Neural crest cell (in vitro differentiated cells): ENCODE measurements at places on chromosomes 13 and 19.
A peak's percentile ranks its signal among the peaks of the same experiment; 100 is the strongest.

DNA sequence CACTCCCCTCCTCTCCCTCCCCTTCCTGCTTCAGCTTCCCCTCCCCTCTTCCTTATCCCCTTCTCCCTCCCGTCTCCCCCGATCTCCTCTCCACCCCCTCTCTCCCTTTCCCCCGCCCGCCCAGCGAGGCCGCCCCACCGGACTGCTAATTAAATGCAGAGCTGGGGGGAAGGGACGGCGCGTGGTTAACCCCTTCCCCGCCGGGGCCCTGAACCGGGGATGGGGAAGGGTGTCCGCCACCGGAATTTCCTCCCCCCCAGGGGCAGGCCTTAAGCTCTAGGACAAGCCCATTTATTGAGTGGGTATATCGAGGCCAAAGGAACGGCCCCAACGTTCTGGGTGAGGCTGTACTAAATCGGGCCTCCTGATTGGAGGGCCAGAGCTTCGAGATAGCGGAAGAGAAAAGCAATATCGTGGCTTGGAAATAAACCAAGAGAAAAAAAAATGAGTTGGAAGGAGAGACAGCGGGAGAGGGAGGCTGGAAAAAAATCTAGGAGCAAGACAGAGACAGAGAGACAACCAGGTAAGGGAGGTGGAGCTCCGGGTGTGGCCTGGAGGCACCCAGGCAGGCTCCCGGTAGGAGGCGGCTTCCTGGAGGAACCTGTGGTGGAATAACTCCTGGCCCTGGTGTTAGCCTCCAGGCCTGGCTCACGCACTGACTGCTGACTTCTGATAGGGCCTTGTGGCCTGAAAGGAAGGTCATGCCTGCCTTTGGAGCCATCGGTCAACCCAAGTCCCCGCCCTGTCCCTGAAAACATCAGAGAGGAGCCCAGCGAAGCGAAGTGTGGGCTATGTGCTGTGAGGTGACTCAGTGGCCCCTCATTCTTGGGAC lies 11.6 kb upstream of the JUND start:
- peaks cover 29% of the 10 kb centered on the region for H3K4me1 ChIP-seq
- H3K27me3 ChIP-seq = peaks cover 3% of the 10 kb centered on the region
- peak; percentile 64 for DNase-seq
- no peaks in the 10 kb centered on the region for H3K36me3 ChIP-seq

- peak overlapping the region; percentile 81 for H3K27ac ChIP-seq
- no peak overlapping the region for H3K4me3 ChIP-seq
- H3K4me1 ChIP-seq = no peaks in the 10 kb centered on the region
- H3K36me3 ChIP-seq = peaks cover 8% of the 10 kb centered on the region
- H3K27me3 ChIP-seq = no peaks in the 10 kb centered on the region
Observed at GRCh38 chr19:7176792-7177191, 107.3 kb downstream of the ZNF557 start.

GRCh38 chr19:14519860-14520407 lies 1.7 kb upstream of the DNAJB1 start:
- H3K4me1 ChIP-seq = peaks cover 50% of the 10 kb centered on the region
- DNase-seq = no peak
- H3K36me3 ChIP-seq = peaks cover 17% of the 10 kb centered on the region
- peaks cover 2% of the 10 kb centered on the region for H3K27me3 ChIP-seq

- H3K27ac ChIP-seq = no peak overlapping the region
- peaks cover 14% of the 10 kb centered on the region for H3K4me1 ChIP-seq
- H3K4me3 ChIP-seq = peak overlapping the region; percentile 71
- H3K36me3 ChIP-seq = no peaks in the 10 kb centered on the region
- H3K27me3 ChIP-seq = no peaks in the 10 kb centered on the region
Observed at GRCh38 chr19:49570138-49570856, 10.1 kb downstream of the NOSIP start.

DNA sequence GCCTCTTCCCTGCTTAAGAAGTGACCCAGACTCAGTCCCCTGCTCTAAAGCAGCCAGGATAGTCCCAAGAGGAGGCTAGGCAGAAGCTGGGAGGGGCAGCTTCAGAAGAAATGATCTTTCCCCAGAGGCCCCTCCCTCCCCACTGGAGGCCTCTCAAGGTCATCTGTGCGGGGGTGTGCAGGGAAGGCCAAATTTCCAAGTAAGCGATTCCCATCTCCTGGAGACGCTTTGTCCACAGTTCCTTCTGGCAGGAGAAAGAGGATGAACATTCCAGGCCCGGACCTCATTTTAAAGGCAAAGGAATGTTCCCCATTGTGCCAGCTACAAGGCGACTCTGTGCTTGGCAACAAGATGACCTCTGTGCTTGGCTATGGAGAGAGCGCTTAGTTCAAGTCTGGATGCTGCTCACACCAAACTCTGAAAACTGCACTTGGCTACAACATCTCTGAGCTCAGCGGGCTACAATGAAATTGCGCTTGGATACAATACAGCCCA lies 23.5 kb downstream of the COL5A3 start:
- H3K27me3 ChIP-seq = no peaks in the 10 kb centered on the region
- no peaks in the 10 kb centered on the region for H3K36me3 ChIP-seq
- H3K4me1 ChIP-seq = peaks cover 20% of the 10 kb centered on the region
- DNase-seq = no peak
- no peak overlapping the region for H3K27ac ChIP-seq
